ENCODE measurements at places on chromosomes 6 and 20.

DNA sequence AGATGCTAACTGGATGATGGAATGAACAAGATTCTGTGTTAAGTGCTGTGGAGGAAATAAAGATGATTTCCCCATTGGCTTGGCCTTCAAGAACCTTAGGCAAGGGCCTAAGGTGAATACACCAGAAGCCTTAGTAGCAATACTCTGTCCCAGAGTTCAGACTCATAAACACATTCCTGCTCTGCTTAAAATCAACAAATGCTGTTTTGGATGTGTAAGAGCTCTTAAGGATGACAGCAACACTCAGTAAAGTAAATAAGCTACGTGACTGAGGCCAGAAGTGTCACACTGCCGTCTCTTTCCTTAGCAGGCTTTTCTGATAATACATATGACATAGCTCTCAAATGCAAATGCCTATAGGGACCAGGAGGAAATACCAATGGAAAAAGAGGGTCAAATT is 90.6 kb downstream of the EYA2 start:
- DNase-seq, result no peak

GRCh38 chr6:161200610-161201370 is 73.1 kb downstream of the AGPAT4 start:
- no peak for DNase-seq

GRCh38 chr20:52004715-52005114 is 186.9 kb downstream of the ZFP64 start:
- no peak for DNase-seq

DNA sequence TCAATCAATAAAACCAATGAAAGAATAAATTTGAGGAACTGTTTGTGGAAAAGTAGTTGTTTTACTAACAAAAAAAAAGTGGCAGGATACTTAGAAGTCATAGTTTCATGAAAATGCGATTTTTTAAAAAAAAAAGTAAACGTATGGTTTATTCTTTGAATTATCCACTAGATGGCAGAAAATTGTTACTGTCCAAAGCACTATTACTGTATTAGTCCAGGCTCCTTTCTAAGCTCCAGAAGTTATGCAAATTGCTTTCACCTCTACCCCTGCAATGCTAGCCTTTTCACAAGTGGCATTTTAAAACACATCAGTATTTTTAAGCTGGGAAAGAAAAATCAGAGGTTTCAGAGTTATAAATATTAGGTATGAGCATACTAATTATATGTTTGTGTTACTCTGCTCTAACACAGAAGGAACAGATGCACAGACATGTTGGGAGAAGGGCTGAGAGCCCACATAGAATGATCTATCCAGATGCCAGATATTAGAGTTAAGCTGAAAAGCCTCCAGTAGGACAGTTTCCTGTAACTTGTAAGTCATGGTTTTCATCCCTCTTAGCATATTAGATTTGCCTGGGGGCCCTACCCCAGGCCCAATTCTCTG is 63.9 kb downstream of the FHL5 start:
- DNase-seq, result peak; percentile 68

DNA sequence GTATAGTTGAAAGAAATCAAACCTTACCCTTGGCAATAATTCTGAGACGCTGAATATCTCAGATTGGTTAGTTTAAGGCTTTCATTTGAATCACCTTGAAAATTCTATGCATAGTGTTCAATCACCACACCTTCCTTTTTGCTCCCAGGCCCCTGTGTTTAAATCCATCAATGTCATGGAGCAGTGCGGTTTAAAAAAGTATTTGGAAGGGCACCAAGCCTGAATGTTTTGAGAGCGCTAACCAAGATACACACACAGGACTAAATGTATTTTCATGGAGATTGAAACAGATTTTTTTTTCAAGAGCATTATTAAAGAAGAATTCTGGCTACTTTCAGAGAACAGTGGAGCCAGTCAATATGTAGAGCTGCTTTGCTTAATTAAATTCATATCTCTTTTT is 195.7 kb downstream of the CENPW start:
- DNase-seq, result no peak

DNA sequence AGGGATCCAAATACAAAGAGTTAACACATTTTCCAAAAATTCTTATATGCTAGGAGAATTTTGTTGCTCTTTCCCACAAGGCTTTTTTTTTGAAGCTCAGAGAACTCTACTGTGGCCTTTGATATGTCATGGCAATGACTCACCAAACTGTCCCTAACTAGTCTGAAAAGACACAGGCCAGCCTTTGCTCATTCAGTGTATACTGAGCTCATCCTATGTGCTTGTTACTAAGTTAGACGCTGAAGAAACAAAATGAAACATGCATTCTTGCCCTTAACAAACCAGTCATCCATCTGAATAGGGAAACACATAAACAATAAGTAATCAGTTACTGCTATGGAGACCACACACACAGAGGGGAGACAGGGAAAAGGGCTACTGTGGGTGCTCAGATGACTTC is 291.8 kb downstream of the FOXC1 start:
- no peak for DNase-seq

DNA sequence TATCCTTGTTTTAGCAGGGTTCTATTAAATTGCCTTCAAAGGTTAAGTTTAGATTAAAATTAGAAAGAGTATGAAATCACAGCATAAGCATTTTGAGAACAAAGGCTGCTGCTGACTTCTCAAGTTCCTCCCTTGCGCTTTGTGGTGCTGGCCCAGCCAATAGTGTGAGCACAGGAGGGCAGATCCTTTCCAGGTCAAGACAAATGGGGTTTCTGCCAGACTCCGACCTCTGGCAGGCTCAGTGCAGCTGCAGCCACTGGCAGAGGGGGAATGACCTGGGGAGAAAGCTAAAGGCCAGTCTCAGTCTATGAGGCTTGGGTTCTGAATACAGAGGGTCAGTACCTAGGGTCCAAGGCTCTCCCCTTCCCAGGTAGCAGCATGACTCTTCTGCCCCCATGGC is 27.0 kb downstream of the CLIC5 start:
- DNase-seq, result no peak

DNA sequence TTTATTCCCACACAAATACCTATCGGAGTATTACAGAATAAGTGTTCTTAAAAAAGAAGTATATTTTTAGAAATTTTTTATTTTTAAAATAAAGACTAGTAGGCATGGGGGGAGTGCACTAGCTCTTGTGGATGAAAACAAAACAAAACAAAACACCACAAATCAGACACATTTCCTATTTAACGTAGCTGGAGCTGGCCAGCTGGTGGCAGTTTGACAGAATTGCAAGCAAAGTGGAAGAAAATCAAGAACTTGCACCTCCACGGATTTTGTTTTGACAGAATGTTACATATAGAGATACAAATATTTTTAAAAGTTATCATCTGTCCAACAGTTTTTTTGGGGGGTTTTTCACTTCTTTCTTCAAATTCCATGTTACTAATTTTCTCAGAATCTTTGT is 63.6 kb upstream of the SNRPB2 start:
- DNase-seq, result peak; percentile 4

DNA sequence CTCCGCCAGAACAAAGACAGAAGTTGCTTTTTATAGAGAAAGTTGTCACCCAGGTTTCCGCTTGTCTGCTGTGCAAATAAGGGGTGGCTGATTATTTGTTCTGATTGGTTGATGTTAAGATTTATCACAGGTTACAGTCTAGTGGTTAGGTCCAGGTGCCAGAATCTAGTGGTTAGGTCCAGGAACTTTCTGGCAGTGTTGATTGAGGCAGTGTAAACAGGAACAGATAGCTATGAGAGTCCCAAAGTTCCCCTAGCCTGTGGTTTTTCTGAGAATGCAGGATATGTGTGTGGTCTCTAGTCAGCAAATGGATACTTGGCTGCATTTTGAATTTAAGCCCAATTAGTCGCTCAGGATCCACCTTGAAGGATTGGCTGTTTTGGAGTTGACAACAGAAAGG is 148.0 kb downstream of the TMEM200A start:
- peak; percentile 59 for DNase-seq

GRCh38 chr6:117264692-117265409 is 507 bp upstream of the VGLL2 start:
- peak; percentile 44 for DNase-seq

DNA sequence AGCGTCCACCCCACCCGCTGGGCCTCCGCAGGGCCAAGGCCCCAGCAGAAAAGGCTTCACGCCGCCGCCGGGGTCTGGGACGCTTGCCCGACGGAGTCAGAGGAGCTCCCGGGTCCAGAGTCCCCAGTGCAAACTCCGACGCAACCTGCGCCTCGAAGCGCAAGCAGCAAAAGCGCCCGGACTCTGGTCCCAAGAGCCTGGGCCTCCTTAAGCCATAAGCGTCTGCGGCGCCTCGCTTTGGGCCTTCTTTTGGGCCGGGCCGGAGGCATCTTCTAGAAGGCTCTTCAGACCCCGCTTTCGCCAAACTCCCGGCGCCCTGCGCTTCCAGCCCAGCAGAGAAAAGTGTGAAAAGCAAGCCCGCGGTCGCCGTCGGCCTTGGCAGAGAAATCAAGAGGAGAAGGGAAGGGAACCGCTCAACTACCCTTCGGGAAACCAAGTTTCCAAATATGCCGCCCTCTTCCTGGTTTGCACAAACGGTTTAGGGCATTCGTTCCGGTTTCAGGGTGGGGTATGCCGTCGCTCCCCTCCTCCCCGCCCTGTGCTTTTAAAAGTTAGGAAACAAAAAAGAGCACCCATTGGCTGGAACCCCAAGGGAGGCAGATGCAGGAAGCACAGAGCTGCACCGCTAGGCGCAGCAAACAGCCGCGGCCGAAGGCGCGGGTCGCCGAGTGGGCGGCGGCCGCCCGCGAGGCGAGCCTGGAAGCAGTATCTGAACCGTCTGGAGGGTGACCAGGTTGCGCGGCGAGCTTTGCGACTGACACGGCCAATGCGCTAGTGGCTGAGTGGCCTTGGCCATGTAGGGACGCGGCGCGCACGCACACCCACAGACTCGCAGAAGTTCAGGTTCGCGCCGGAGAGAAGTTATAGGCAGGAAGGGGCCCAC is 1.2 kb downstream of the TBX18 start:
- DNase-seq, result no peak

- no peak for DNase-seq
Observed at GRCh38 chr20:10432079-10432478, 1.9 kb downstream of the MKKS start.

Measured in GM12865 (cell line).